ENCODE measurements at places on chromosomes 16 and 17.

GRCh38 chr17:49616601-49617131, 41.0 kb downstream of the NXPH3 start:
- no peak for DNase-seq

- DNase-seq: no peak
These were observed 181.8 kb downstream of the C16orf95 start for GRCh38 chr16:87135246-87136030.

DNA sequence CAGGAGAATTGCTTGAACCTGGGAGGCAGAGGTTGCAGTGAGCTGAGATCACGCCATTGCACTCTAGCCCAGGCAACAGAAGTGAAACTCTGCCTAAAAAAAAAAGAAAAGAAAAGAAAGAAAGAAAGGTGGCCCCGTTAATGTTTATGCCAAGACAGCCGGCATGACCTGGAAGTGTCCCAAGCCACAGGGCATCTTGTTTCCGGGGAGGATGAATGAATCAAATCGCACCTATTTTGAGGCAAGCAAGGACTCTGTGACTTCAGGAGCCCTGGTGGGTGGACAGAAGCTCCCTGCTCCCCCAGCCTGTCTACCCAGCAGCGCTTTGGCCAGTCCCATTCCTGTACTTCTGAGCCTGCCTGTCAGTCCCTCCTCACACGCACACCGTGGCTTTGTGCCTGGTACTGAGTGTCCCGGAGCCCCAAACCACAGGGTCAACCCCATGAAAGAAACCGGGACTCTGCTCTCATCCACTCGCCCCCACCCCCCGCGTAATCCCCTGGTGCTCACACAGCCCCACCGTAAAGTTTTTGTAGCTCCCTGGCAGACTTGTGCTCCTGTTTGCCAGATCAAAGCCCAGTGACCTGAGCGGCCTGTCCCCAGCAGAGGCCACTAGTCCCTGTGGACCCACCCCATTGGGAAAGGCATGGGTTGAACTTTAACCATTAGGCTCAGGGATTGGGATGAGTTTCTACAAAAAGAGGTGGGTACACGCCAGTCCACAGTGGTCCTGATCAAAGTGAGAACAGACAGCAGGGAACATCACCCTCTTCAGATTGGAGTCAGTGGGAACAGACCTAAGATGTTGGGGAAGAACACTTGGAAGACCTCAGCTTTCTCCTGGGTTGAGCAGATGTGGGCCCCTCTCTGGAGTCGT, 19.3 kb downstream of the CD2BP2 start:
- no peak for DNase-seq

- DNase-seq: no peak
These were observed 1.9 kb downstream of the ACSF3 start for GRCh38 chr16:89095491-89095951.

DNA sequence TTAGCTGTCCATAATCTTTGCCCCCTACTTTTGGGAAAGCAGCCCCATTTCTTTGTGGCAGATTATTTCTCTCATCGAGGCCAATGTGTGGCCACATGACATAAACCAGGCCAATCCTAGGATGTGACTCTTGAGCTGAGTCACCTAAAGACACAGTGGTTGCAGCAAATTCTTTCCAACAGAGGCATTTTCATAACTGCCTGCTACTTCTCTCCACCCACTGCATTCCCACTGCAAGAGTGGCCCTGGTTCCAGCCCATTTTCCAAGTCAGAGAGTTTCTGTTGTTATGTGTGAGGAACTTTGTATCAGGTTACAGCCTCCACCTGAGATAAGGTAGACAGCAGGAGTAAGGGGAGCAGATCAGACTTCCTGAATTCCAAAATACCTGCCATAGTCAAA, 195.2 kb downstream of the RGS9 start:
- DNase-seq: no peak

- DNase-seq: no peak
These were observed 4.3 kb upstream of the NUPR1 start for GRCh38 chr16:28543072-28543471.

- DNase-seq: no peak
These were observed 842 bp upstream of the CALB2 start for GRCh38 chr16:71357681-71358080.

GRCh38 chr16:79613009-79613408, 12.5 kb upstream of the MAF start:
- no peak for DNase-seq

GRCh38 chr16:8403978-8404749, 186.1 kb downstream of the TMEM114 start:
- no peak for DNase-seq

DNA sequence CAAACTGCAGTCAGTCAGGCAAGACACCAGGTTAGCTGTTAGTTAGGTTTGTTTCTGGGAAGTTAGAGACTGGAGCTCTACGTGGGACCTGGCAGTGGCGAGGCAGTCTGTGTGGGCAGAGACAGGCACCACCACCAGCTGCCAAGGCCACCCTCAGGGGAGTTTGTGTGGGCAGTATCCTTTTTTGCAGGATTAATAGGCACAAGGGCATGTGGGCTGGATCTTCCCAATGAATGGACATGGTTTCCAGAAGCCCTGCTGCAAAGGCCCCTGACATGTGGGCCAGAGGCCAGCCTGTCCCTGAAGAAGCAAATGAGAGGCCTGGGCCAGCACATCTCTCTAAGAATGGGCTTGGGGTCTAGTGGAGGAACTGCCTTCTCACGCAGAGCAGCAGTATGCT, 19.2 kb upstream of the SREBF1 start:
- no peak for DNase-seq

GRCh38 chr16:10525214-10525825, 55.1 kb downstream of the EMP2 start:
- no peak for DNase-seq

- DNase-seq: no peak
These were observed 291.2 kb upstream of the MON1B start for GRCh38 chr16:76899767-76900166.

DNA sequence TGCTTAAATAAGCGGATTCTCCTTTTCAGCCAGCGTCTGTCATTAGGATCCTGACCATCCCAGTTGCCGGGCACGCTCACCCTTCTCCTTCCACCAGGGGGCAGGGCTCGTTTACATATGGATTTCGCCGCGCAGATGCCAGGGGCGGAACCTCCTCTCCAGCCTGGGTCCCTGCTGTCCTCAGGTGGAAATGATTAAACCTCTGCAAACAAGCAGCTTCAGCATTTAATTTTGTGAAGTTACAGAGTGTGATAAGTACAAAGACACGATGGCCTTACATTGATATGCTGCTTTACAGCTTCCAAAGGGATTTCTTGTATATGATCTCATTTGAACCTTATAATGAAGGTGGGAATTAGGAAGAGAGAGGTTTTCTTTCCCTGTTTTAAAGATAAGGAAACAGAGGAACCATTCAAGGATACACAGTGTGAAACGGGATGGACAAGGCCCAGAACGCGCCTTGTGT, 3.9 kb upstream of the KRT28 start:
- peak; percentile 72 for DNase-seq

GRCh38 chr17:4161192-4161966, 18.4 kb downstream of the CYB5D2 start:
- no peak for DNase-seq

GRCh38 chr17:80885947-80886582, 105.6 kb upstream of the CHMP6 start:
- no peak for DNase-seq

GRCh38 chr16:29811170-29811895, 660 bp upstream of the PRRT2 start:
- peak; percentile 65 for DNase-seq

DNA sequence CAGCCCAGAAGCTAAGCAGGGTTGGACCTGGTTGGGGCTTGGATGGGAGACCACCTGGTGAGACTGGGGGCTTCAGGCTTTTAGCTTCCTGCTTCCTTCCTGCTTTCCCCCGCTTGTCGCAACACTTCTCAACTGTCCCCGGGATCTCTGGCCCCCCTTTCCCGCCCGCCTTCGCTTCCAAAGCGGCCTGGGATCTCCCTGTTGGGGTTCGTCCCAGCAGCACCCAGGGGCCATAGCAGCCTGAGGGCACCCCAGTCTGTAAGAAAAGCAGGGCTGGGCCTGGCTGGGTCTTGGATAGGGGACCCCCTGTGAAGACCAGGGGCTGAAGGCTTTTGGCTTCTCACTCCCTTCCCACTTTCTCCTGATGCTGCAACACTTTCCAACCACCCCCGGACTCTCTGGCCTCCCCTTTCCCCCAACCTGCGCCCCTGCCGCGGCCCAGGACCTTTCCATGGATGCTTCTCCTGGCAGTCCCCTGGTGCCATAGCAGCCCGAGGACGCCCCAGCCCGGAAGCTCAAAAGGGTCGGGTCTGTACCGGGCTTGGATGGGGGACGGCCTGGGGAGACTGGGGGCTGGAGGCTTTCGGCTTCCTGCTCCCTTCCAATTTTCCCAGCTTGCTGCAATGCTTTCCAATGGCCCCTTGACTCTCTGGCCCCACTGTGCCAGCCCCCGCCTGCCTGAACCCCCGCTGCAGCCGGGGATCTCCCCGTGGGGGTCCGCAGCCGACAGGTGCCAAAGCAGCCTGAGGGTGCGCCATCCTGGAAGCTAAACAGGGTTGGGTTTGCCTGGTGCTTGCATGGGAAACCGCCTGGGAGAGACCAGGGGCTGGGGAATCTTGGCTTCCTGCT, 2276.2 kb downstream of the TP53TG3F start:
- DNase-seq: no peak

- DNase-seq: no peak
These were observed 3.7 kb downstream of the HPR start for GRCh38 chr16:72066747-72067146.

DNA sequence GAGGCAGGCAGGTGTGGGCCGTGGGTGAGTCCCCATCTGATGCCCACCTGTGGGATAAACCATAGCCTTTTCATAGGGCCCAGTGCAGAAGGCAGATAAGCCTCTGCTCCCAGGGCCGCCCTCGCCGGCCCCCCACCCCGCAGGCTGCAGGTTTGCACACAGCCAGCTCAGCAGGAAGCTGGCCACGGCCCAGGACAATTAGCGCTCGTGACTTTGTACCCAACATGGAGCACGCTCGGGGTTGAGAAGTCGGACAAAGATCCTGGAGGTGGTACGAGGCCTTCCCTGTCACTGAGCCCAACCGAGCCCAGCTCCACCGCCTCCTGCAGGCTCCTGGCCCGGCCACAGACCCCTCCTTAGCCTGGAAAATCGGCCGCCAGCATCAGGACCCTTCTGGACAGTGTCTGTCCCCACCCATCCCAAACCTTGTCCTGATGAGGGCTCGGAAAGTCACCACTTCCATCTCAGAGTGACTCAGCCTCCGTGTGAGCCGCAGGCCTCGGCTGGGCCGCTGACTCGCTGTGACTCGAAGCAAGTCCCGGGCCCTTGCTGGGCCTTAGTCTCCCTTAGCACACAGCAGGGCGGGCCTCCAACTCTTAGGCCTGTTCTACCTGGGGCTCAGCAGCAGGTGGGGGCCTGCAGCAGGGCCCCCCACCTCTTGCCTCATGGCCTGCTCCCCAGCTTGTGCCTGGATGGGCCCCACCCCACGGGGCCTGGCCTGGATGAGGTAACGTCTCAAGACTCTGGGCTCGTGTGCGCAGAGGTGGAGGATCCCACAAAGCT, 22.7 kb downstream of the FAM83G start:
- DNase-seq: no peak

DNA sequence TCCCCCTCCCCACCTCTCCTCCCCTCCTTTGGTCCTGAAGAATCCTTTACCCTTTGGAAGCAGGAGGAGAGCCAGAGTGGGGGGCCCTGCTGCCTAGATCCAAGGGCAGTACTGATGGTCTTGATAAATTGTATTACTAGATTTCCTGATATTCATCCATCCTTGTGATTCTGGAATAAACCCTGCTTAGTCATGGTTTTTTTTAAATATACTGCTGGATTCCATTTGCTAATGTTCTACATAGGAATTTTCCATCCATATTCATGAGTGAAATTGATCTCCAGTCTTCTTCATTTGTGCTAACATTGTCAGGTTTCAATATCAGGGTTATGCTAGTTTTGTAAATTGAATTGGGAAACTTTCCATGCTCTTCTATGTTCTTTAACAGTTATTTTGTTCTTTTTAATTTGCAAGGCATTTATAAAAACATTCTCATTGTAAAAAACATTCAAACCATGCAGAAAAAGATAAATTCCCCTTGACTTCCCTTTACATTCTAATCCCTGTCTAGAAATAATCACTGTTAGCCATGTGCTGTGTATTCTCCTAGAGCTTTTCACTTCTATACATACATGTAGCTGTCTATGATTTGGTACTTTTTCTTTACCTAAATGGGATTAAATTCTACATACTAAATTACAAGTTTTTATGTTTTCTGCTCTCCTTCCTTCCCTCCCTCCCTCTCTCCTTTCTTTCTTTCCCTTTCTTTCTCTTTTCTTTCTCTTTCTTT, 56.7 kb downstream of the CCDC42 start:
- DNase-seq: no peak

- no peak for DNase-seq
These were observed 17.4 kb downstream of the CRK start for GRCh38 chr17:1438593-1439083.

- DNase-seq: no peak
These were observed 21.7 kb upstream of the SMURF2 start for GRCh38 chr17:64683796-64684195.

DNA sequence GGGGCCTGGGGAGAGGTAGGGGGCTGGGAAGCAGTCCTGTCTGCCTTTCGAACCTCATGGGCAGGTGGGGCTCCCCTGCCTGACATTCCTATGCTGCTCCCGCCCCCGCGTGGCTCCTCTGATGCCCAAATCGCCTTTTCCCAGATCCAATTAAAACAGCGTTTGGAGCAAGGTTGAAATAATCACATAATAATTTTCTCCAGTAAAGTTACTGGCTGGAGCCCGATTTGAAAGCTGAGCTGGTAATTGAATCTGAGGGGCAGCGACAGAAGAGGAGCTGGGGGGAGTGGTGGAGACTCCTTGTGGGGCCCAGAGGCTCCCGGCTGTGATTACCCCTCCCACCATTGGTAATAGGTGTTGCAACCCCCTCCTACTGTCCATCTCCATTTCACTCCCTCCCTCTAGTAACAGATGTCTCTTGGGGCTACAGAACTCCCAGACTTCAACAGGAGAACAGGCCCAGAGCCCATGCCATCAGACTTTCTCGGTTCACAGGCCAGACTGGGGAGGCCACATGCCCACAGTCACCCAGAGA, 38.9 kb upstream of the C1QL1 start:
- DNase-seq: no peak

GRCh38 chr16:17203424-17203823, 267.3 kb downstream of the XYLT1 start:
- DNase-seq: no peak

DNA sequence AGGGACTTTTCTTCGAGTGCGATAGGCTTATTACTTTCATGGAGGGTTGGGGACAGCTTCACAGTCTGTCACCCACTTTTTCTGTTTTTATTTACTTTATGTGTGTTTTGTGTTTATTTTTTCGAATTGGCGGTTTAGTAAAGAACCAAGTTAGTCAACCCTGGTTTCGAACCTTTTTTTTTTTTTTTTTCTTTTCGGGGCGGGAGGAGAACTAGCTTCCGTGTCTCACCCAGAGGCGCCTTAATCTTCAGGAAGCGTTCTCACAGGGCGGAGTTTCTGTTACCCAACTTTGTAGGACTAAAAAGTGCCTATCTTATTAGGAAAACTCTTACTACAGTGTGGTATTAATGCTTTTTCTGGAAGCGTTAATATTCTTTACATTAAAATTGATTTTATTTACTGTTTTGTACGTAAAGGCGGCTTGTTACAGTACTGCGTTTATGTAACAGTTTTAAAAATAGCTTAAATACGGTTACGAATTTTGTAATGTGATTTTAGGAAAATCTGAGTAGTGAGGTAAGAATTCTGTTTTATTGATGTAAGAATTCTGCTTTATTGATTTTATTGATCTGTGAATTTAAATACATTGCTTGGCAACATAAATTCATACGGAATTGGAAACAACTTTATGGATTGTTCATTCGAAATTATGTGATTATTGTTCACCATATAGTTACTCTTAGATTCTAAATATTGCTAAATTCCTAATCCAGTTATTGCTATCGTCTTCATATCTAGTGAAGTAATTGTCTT, 885 bp downstream of the ZNF207 start:
- DNase-seq: peak; percentile 28

GRCh38 chr17:43766413-43767052, 7.9 kb upstream of the SOST start:
- peak; percentile 51 for DNase-seq
